ENCODE measurements at places on chromosomes 12 and 14.

DNA sequence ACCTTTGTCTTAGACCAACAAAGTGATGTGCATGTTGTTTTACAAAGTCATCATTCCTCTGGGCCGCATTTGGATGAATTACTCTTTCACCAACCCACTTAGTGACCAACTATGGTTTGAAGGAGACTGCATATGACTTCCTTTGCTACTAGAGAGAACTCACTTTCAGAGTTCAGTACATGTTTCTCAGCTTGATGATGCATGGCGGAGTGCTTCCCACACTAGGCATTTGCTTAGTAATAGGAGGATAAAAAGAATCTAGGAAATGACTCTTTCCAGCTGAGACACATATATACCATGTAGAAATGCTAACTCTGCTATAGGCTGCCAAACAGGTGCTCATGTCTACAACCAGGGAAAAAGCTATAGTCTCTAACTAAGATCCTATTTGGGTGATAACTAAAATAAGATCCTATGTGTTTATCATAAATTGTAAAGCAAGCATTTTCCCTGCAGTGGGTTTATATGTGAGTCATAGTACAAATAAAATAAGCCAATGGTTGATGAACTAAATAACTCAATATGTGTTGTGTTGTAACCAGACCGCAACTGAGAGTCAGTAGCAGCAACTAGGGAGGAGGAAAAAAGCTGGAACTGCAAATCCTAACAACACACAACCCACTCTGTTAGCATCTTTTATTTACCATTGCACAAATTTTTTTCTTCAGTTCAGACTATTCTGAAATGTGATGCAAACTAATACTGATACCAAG lies 87.2 kb downstream of the TSPAN8 start:
- DNase-seq = no peak

DNA sequence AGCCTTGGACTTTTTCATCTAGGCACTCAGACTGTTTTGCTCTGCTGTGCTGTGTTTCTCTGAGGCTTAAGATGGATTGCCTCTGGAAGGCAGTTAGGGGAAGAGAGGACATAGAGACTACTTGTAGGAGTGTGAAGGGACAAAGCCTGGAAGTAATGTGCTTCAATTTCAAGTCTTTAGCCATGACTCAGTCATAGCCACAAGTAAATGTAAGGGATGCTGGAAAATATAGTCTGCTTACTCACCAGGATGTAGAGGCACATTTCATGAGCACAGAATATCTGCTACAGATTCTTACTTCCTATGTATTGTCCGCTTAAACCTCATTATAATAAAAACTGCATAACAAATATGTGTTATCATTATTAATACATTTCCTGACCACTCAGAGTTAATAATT lies 794.3 kb upstream of the NOVA1 start:
- no peak for DNase-seq

DNA sequence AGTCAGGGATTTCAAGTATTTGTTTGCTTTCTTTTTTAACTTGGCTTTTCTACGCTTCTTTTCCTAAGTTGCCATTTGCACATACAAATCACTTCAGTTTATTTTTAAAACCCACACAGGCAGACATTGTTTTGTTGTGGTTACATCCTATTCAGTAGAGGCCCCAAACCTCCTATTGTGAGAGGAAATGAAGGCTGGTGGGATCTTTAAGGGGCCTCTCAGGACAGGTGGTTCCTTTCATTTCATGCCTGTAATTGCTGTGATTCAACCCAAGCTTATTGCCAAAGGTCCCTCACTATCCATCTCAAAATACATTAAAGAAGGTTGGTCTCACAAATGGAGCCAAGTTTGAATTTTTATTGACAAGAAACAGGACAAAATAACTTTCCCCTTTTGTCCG lies 257.1 kb downstream of the ADAMTS20 start:
- no peak for DNase-seq

GRCh38 chr12:12428961-12429657 lies 72.2 kb downstream of the BORCS5 start:
- no peak for DNase-seq

DNA sequence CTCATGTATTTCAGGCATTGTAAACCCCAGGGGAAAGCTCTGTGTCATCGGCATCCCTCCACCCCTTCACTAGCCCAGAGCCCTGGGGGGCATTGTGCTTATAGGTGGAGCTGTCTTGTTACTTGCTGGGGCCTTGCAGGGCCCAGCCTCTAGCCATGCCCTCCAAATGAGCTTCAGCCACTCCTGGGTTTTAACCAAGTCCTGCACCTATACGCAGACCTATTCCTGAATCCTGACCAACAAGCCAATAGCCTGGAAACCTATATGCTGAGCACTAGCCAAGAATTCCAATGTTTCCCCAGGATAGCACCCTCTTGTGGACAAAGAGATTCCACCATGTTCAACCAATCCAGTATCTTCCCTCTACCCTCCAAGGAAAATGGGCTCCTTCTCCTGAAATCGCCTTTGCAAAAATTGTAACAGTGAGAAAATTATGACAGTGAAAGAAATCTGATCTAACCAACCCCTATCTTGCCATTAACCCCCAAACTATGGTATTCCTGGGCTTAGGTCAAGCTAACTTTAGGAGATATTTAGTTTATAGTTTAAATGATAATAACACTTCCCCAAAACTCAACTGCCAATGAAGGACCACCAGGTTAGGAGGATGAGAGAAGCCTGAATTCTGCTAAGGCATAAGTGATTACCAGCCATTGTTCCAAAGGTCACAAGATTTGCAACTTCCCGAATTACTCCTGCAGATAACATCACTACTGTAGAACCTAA lies 55.5 kb downstream of the TTC7B start:
- DNase-seq = no peak

- no peak for DNase-seq
Measured at GRCh38 chr14:32677129-32677780, 261.4 kb upstream of the NPAS3 start.

DNA sequence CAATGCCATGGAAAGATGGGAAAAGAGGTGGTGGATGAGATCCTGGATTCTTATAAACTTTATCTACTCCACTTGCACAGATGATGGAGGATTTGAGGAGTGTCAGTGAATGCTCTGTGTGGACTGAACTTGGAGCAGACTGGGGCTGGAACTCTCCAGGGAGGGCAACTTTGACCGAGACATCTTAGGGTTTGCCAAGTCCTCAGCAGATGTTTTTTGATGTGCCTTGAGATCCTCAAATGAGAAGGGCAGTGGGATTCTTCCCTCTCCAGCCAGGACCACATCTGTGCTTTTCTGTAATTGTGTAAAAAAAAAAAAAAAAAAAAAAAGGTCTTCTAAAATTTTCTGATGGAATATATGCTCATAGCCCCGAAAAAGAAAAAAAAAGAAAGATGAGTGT lies 23.0 kb upstream of the MYL2 start:
- no peak for DNase-seq

GRCh38 chr12:108722992-108723766 lies 8.1 kb downstream of the CORO1C start:
- DNase-seq = no peak
